SK-N-SH treated with all-trans-retinoic acid at 6 μM for 48 hours (cell line): ENCODE measurements at places on chromosomes 7 and 10.
A peak's percentile ranks its signal among the peaks of the same experiment; 100 is the strongest.

GRCh38 chr7:56092789-56093531 lies at the start of gene PHKG1:
Gene PHKG1, minus strand, starts transcription at chr7:56092952. Its CDS starts 4,011 bp downstream, at chr7:56088941.
- ATAC-seq: peak; percentile 92

- ATAC-seq: no peak
Observed at GRCh38 chr7:24827589-24827988, 70.3 kb upstream of the GSDME start.

GRCh38 chr7:136912339-136912738 lies 43.9 kb downstream of the CHRM2 start:
- no peak for ATAC-seq

DNA sequence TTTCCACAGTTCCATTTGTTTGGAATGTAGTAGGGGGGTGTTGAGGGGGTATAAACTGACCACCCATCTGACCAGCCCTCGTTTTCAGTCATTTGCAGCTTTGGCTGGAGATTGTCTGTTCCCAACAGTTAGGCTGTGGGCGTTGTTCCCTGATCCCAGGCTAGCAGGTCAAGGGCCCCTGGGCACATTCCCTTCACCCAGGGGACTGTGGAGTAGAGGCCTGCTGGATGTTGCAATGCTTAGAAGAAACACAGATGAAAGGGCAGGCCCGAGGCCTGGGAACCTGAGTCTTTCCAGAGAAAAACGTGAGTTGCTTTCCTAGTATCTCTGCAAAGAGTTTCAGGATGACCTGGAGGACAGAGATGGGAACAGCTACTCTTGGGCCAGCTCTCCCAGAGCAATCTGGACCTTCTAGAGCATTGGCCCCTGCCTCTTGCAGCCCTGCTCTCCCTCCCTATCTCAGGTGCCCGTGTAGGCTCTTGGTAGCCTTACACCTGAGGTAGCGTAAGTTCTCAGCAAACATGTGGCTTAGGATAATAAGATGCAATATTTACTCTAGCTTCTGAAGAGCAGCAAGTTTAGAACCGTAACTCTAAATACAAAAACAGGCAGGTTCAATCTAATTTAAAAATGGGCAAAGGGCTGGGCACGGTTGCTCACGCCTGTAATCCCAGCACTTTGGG lies 99.4 kb upstream of the EFCAB10 start:
- ATAC-seq: no peak

DNA sequence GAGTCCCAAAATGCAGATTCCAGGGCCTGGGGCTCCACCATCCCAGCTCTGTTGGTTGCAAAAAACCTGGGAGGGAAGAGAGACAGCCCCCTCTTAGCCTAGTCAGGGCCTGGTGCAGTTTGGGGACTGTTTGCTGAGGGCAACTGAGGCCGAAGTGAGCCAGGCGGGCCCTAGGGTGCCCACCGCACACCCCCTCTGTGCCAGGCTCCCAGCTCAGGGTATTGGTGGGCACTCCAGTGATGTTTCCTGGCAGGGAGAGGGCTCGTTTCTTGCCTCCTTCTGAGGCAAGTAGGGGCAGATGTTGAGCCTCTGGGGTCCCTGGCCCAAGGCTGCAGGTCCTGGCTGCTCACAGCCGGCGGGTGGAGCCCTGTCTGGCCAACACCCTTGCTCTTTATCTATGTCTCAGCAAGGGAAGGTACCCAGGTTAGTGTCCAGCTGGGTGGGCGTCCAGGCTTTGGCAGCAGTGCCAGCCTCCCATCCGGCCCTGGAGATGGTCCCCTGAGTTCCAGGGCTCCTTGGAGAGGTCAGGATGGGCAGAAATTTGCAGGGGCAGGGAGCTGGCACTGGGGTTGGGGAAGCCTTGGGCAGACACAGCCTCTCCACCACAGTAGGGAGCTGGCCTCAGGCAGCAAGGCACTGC lies 37.8 kb downstream of the KCTD7 start:
- ATAC-seq: peak; percentile 18; the same call in 2 of the 3 replicates

GRCh38 chr10:91286572-91286971 lies 66.1 kb downstream of the PCGF5 start:
- ATAC-seq: no peak

GRCh38 chr10:24034571-24034970 lies 174.4 kb upstream of the KIAA1217 start:
- no peak; the same call in 2 of the 3 replicates for ATAC-seq

GRCh38 chr10:100072514-100072913 lies 9.2 kb downstream of the CPN1 start:
- no peak for ATAC-seq

- ATAC-seq: no peak
Observed at GRCh38 chr7:73830681-73831583, at the start of gene CLDN4. Gene CLDN4, plus strand, starts transcription at chr7:73830996. Its CDS starts 206 bp downstream, at chr7:73831202.

- ATAC-seq: peak; percentile 92
Observed at GRCh38 chr7:105097619-105098018, 83.6 kb downstream of the KMT2E start.

DNA sequence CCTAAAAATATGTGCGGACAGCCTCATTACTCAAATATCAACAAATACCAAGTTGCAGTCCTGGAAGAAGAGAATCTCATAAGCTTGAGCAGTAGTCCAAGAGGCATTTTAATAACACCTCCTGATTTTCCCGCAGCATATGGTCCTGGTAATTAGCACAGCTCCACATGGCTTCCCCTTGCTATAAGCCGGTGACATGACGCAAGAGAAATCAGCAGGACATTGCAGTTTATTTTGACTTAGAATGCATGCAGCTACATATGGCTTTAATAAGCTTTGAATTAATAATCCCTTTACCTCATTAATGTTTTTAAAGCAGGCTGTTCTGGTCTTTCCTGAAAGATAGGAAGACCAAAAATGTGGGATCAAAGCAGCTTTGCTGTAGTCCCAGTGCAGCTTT lies 137.6 kb downstream of the RAMP3 start:
- ATAC-seq: no peak; the same call in 2 of the 3 replicates

DNA sequence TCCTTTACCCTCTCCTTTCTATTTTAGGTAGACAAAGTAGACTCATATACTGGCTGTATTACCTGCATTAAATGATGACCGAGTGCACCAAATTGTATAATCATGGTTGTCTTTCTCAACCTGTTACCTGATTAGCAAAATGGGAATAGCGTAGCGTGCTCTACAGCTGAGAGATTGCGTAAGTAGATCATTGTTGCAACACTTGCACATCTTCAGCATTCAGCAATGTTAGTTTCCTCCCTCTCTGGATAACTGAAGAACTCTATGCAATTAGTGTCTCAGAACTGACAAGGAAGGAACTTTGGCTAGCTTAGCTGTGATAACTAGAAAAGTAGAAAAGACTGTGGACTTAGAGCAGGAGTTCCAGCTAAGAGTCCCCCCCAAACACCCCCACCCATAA lies 787.4 kb downstream of the PHTF2 start:
- ATAC-seq: no peak

- ATAC-seq: no peak
Observed at GRCh38 chr10:112823604-112824003, 126.4 kb upstream of the TCF7L2 start.

DNA sequence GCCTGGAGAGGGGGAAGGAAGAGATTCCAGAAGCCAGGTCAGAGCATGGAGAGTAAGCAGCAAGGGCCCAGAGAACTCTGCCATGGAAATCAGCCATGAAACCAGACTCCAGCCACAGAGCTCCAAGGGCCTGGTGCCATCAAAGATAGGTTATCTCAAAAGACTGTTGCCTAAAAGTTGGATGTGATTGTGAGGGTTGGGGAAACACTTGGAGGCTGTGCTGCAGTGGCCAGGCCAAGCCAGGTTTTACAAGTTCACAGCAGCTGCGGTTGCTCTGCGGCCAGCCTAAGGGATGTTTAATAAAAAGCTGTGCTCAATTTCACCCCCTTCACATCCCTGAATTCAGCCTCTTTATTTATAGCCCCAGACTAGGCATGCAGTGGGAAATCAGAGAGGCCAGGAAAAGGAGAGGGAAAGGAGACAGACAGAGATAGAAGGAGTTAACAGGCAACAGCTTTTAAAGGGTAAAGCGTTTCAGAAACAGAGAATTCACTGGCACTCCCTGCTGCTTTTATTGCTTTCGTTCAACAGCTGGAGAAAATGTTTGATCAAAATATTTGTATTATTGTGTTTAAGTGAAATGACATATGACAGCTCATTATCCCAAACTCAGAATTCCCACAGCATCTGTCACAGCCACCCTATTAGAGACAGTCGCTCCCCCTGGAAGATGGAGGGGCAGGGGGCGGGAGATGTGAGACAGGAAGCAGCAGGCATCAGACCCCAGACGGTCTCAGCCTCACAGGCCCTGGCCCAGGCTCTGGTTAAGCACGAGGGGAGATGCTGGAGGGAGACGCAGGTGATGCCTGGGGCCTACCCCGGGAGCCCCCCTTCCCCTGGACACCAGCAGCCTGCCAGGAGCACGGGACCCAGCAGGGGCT lies 140.1 kb downstream of the GLI3 start:
- no peak for ATAC-seq
